Kidney (tissue), 22 donors: ENCODE measurements at places on chromosomes 4 and X. TPM values are rescaled to one million over a fixed set of nuclear protein-coding genes. Genes with fewer than 3 reads are reported as not detected.

The SHROOM3 gene
- polyA plus RNA-seq: 5.5 TPM

The MSANTD1 gene
- not detected for polyA plus RNA-seq

DNA sequence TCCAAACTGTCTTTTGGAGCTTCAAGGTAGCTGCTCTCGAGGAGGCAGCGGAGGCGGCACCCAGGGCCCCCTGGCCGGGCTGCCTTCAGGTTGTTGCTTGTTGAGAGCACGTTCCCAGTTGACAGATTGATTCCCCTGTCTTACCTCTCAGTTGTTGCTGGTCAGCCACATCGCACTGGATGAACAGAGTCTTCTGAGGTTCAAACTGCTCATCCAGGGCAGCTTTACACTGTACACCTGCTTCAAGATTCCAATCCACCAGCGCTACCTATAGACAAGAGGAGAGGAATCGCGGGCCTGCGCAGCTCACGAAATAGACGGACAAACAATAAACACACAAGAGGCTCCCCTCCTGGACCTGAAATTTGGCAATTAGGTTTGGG is 497 bp downstream of the HPGD start:
- peak; percentile 63 for DNase-seq

The PHOX2B gene
- not detected for polyA plus RNA-seq

The HEPH gene
- polyA plus RNA-seq: 6.2 TPM

- DNase-seq: peak; percentile 55
Measured at GRCh38 chr4:164012396-164013027, 518.0 kb downstream of the TMA16 start.

GRCh38 chrX:86421771-86422170 is 273.5 kb downstream of the DACH2 start:
- DNase-seq: no peak

The GAGE1 gene
- not detected for polyA plus RNA-seq

The ASMT gene
- polyA plus RNA-seq: not detected

The TCEAL6 gene
- polyA plus RNA-seq: 1.1 TPM
